ENCODE measurements at places on chromosomes 12 and 14.

GRCh38 chr14:60349663-60350365, 100.8 kb downstream of the PPM1A start:
- peak; percentile 59 for DNase-seq

- no peak for DNase-seq
Observed at GRCh38 chr12:8822298-8822697, at the start of gene A2ML1. TSS of gene A2ML1 (plus strand) at chr12:8822621. CDS start at chr12:8822652, 31 bp downstream.

DNA sequence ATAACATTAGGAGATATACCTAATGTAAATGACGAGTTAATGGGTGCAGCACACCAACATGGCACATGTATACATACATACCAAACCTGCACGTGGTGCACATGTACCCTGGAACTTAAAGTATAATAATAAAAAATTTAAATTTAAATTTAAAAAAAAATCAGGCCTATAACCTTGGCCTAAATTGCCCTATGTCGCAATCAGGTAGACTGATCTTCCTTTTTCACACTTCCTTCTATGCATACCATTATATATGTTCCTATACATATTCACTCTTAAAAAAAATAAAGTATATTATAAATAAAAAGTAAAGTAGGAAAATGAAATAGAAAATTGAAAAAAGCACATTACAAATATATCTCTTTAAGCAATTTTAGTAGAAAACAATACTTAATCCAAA, 117.7 kb upstream of the GARIN2 start:
- no peak for DNase-seq

GRCh38 chr12:76863005-76863670, 15.7 kb downstream of the CSRP2 start:
- no peak for DNase-seq

- peak; percentile 26 for DNase-seq
Observed at GRCh38 chr12:388541-389141, 479 bp downstream of the KDM5A start.

Data from Ammon's horn (tissue), 1 donor.